CD4-positive, alpha-beta T cell treated with Interleukin-12 subunit alpha and Interleukin-12 subunit beta, for 1 hour (primary cell): ENCODE measurements at places on chromosomes 1 and 21.
A peak's percentile ranks its signal among the peaks of the same experiment; 100 is the strongest.

GRCh38 chr21:34836103-34836932, 167.5 kb downstream of the CLIC6 start:
- DNase-seq, result no peak

- no peak for DNase-seq
Observed at GRCh38 chr1:202230061-202230938, 36.7 kb downstream of the LGR6 start.

- DNase-seq, result no peak
Observed at GRCh38 chr1:216805233-216805632, 82.0 kb upstream of the ESRRG start.

GRCh38 chr1:168958562-168959289, 147.8 kb upstream of the ATP1B1 start:
- DNase-seq, result no peak

DNA sequence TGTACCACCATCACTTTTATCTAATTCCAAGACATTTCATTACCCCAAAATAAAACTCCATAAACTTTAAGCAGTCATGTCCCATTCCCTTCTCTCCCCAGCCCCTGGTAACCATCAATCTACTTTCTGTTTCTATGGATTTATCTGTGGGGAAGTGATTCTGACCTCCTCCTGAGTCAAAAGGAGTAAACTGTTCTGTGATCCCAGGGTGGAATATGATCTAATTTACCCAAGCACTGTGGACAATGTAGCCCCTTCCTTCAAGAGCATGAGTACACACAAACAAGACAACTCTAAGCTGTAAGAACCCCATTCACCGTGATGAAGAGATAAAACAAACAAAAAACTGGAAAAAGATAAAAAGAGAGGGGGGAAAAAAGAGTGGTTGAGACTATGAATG, 77.9 kb downstream of the PLPP3 start:
- no peak for DNase-seq

DNA sequence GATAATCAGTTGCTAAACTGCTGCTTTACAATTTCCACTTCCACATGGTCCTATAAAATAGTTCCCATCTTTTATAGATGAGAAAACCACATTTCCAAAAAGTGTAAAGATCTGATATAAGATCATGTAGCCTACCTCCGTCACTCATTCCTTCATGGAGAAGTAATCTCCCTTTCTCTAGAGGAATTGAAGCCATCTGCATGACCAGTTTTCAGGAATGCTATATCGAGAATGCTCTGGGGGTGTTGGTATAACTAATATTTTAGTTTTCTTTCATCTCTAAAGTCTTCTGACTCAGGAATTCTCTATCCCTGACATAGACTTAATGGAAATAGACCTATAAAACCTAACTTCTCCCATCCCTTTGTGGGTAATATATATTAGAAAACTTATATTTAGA, 173.0 kb upstream of the UBE2U start:
- DNase-seq, result no peak

DNA sequence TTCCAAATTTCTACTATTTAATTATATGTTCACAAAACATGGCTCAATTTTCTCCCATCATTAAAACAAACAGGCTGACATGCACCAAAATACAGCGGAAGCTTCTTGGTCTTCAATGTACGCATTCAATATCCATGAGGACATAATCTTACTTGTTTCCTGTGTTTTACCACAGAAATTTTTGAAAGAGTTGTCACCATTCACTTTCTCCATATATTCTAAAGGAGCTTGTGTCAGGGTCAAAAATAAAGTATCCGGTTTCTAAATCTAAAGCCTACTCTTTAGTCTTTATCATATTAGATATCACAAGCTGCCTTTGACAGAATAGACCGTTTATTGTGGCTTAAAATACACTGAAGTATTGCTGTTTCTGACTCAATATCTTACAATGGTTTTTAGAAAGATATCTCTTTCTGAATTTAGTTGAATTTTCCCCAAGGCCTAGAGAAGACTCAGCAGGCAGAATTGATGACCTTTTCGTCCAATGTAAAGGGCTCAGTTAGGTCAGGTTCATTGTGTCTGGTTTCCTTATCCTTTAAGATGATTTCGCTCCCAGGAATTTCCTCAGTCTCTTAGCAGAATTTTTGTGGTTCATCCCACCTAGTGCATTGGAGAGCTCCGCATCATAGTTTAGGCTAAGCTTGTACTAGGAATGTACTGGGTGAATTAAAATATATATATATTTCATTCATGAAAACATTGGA, 717.2 kb downstream of the NCAM2 start:
- DNase-seq, result no peak

- no peak for DNase-seq
Observed at GRCh38 chr1:201933840-201934430, 12.4 kb downstream of the LMOD1 start.

DNA sequence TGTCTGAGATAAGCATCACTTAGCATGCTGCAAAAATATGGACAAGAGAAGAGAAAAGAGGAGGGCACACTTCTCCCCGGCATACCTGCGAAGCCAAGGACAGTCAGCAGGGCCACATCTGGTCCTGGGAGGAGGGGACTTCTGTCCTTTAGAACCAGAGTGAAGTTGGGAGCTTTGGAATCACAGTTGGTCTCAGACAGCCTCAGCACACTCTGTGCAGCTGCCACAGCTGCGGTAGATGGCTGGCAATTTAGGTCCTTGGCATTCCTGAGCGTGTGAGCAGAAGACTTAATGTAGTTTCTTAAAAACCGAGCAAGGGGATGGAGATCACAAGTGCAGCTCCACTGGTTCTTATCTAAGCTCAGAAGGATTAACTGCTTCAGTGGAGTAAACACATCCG, 32.3 kb downstream of the LRRC53 start:
- DNase-seq, result no peak

GRCh38 chr1:50421366-50421748, 1.9 kb downstream of the DMRTA2 start:
- DNase-seq, result no peak

- no peak for DNase-seq
Observed at GRCh38 chr21:25506261-25506660, 101.0 kb downstream of the MRPL39 start.

GRCh38 chr1:160767395-160768294, 28.3 kb upstream of the LY9 start:
- peak; percentile 39 for DNase-seq

GRCh38 chr1:197843401-197843800, 59.0 kb upstream of the C1orf53 start:
- DNase-seq, result no peak

GRCh38 chr1:3000671-3001470, 20.4 kb upstream of the ACTRT2 start:
- DNase-seq, result no peak
